GM23248 (cell line): ENCODE measurements at places on chromosomes 11 and 22.

GRCh38 chr11:12893787-12894672 is 115.1 kb upstream of the RASSF10 start:
- DNase-seq: peak; percentile 67

- no peak for DNase-seq
Observed at GRCh38 chr11:35066783-35067423, 72.1 kb upstream of the CD44 start.

DNA sequence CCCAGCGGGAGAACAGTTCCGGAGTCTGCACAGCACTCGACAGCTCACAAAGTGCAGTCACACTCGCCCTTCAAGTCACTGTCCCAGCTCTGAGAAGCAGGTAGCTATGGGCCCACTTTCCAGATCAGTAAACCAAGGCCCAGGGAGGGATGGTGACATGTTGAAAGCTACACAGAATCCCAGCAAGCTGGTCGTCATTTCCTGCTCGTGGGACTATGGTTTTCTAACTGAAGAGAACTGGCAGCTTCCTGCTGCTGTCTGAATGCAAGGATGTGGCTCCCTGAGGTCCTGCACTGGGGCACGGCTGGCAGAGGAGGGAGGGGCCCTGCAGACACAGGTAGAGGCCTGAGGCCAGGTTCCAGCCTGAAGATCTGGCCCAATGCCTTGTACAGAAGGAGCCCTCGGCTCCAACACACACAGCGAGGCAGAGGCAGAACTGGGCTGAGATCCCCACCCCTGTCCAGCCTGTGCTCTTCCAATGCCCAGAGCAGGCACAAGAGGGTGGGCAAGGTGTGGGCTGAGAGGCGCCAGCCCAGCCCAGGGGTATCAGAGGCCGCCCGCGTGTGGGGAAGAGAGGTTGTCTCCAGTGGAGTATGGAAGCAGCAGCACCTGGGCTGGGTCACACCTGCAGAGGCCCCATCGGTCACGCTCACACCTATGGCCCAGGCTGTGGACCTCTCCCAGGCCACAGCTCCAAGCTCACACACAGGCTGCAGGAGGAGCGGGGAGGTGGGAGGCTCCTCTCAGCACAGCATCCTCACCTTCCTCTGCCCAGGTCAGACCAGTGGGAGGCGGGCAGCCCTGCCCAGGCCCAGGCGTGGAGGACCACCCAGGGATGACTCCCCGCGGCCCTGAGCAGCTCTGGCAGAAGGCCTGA is 119.2 kb downstream of the PHF21B start:
- DNase-seq: no peak

GRCh38 chr22:17119481-17120202 is 1.5 kb downstream of the TMEM121B start:
- peak; percentile 24 for DNase-seq

GRCh38 chr11:87966694-87967093 is 208.5 kb downstream of the RAB38 start:
- no peak for DNase-seq

- no peak for DNase-seq
Observed at GRCh38 chr11:61586792-61587430, 6.0 kb upstream of the SYT7 start.

DNA sequence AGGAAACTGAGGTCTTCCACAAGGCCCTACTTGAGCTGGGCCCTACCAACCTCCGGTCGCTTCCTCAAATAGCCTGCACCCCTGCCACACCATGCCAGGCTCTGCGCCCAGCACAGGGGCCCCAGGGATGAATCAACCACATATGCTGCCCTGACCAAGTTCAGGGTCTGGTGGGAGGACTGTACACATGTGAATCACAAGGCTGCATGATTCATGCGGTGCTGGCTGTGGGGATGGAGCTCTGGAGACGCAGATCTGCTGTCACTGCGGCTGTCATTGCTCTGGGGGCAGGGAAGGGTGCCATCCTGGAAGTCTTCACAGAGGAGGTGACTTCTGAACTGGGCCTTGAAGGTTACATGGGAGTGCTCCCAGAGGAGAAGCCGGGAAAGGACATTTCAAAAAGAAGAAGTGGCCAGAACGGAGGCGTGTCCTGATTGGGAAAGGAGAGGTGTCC is 21.5 kb downstream of the CYTH4 start:
- peak; percentile 96 for DNase-seq

DNA sequence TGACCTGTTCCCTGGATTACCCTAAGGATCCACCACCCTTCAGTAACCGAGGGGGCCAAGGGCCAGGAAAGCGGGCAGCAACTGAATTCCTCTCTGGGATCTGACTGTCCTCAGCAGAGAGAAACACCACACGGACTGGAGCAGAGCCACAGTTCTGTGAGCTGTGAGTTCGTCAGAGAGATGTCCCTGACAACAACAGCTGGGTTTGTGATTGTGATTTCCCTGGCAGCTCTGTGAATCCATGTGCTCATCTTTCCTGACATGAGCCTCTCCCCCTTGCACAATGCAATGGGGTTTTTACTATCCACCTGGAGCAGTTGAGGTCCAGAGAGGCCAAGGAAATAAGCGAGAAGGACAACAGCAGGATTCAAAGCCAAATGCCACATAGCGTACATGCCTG is 69.4 kb upstream of the AMPD3 start:
- DNase-seq: peak; percentile 84

- DNase-seq: no peak
Observed at GRCh38 chr22:49094858-49095257, 732.8 kb downstream of the BRD1 start.

GRCh38 chr11:11987503-11988022 is 20.9 kb downstream of the DKK3 start:
- DNase-seq: peak; percentile 74

DNA sequence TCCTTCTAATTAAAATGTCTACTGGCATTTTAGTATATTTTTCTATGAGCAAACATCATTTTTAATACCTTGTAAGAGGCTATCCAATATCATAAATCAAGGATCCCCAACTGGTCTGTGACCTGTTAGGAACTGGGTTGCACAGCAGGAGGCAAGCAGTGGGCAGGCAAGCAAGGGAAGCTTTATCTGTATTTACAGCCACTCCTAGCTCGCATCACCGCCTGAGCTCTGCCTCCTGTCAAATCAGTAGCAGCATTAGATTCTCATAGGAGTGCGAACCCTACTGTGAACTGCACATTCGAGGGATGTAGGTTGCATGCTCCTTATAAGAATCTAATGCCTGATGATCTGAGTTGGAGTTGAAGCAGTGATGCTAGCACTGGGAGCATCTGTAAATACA is 70.2 kb upstream of the CREB3L1 start:
- DNase-seq: no peak

- peak; percentile 59 for DNase-seq
Observed at GRCh38 chr11:36056160-36056751, 112.4 kb downstream of the LDLRAD3 start.

DNA sequence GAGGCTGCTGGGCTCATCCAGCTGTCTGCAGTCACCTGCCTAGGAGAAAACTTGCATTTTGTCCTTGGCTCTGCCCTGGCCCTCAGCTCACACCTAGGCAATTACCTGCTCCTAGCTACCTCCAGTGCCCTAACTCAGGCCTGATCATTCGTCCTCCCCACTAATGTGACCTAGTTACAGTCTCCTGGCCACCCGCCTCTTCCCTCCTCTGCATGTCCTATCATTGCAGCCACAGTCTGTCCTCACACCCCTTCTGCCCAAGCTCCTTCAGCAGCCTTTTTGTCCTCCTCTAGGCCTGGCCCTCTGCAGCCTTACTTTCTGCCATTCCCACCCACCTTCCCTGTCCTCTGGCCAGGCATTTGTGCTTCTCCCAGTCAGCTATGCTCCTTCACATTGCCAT is 17.7 kb upstream of the CCDC134 start:
- no peak for DNase-seq

- no peak for DNase-seq
Observed at GRCh38 chr11:12811861-12812260, 137.6 kb downstream of the TEAD1 start.

DNA sequence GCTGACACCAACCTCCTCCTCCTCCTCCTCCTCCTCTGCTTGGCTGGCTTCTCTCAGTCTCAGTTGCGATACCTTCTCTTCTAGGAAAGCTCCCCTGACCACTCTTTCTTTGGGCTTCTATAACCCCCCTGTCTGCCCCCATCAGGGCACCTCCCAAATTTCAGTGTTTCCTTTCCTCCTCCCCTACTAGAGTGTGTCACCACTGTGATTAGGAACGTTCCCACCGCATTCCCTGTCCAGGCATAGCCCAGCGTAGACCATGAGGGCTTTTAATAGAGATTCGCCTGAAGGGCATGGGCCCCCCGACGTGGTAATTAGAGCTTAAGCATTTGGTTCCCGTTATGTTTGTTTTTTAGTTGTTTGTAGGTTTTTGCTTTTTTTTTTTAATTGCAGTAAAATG is 65.5 kb downstream of the KIAA1671 start:
- DNase-seq: no peak

GRCh38 chr11:116558504-116559211 is 214.1 kb downstream of the BUD13 start:
- peak; percentile 76 for DNase-seq
